KBM-7 (cell line): ENCODE measurements at places on chromosomes 3 and 15.

DNA sequence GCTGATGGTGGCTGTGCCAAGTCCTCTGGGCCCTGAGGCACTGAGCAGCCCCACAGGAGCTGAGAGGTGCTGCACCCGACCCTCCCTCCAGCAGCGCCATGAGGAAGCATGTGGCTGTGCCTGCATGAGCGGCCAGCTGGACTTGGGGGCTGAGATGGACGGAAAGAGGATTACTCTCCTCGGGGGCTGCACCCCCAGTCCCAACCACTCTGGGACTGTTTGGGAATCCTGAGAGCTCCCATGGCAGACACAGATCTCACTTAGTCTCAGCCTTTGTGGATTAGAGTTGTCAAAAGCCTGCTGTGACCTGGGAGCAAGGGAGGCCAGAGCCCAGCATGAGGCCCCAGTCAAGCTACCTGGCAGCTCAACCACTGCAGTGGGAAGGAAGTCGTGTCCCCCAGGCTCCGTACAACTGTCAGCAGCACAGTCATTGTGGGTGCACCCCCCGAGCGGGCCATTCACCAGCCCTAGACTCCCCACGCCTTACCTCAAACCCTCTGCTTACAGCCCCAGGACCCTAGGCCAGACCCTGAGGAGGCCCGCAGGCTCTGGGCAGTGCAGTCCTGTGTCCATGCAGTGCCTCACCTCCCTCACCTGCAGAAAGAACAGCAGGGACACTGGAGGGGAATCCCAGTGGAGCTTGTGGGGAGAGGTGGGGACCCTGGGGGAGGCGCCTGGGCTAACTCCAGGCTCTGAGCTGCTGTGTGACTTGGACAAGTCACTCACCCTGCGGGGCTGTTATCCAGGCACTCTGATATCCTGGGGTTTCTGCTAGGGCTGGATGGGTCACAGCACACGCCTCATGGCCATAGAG lies 17.1 kb downstream of the PRR23E start:
- DNase-seq, result no peak

DNA sequence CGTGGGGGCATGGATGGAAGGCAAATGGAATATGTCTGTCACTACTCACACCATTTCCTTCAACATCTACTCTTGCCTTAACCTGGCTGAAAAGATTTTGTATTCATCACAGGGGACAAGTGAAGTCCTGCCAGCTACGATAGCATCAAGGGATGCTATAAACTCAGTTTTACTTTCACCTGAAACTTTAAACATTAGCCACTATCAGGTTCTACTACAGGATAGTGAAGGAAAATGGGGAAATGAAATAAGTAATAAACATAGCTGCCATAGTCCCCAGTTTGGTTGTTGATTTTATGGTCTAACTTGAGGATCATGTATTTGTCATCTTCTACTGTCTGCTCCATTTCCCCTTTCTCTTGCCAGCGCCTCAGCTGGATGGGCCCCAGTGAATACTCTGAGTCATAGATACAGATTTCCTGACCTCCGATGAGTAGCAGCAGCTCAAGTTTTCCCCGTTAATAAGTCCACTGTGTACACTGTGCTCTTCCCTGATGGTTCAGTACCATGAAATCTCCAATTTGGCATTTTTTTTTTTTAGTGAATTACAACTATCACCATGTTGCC lies 338.2 kb upstream of the SLCO3A1 start:
- no peak for DNase-seq

DNA sequence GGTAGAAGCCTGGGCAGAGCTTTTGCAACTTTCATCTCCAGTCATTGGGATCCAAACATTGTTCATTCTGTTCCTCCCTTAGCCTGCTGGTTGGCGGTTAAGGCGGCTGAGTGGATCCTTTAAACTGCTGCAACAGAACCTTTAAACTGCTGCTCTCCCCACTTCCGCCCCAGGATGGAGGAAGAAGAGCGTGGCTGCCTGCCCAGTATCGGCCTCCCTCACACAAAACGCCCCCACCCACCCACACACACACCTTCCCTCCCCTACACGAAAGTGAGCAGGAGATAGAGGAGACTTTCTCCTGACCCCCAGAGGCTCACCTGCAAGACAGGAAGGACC lies 460 bp upstream of the ZMAT3 start:
- DNase-seq, result peak; percentile 73

DNA sequence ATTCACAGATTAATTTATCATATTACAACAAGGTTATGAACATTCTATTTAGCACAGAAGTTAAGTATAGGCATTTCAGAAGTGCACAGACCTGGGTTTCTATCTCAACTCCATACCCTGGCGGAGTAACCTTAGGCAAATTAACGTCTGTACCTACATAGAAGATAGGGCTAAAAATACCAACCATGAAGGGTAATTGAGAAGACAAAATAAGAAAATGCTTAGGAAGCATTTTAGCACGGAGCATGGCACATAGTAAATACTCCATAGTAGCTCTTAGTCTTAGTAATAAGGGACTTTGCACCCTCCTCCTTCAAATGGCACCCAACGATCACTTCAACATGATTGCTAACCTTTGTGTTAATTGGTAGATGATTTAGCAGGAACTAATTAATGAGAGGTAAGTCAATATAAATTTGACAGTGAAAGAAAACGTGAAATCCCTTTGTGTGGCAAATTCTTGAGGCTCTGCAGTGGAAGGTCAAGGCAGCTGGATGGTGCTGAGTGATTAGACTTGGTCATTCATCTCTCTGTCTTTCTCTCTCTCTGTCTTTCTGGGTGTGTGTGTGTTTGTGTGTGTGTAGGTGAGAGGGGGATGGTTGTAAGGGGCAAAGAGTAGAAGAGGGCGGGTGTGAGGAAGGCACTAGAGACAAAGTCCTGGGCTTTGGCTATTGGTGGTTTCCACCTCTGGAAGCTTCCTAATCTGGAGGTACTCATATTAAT lies 131.1 kb upstream of the PHLDB2 start:
- DNase-seq, result no peak

GRCh38 chr3:30332196-30333021 lies 274.0 kb upstream of the TGFBR2 start:
- no peak for DNase-seq

- no peak for DNase-seq
These were observed 68.0 kb downstream of the TIPARP start for GRCh38 chr3:156742401-156742800.

GRCh38 chr3:52247409-52248164 lies 2.0 kb downstream of the PPM1M start:
- no peak for DNase-seq

DNA sequence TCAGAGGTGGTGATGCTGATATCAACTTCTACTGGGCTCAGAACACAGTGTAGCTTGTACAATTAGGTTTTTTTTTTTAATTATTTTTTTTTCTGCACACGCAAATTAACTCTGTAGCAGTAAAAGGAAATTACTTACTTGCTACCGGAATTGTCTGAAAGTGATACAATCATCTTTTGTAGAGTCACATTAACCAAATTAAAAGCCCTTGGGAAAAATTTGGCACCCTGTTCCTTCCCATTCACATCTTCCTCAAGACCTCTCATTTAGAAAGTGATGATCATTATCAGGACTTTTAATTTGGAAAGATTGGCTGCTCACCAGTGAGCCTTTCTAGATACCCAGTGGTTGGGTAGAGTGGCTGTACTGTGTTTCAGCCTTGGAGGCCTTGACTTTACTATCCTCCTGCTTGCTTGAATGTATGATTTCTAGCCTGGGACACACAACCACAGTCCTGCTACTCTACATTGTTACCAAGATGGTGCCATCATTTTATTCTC lies 158.3 kb downstream of the ECT2 start:
- DNase-seq, result no peak

- no peak for DNase-seq
These were observed 16.6 kb downstream of the EAF1 start for GRCh38 chr3:15443826-15444524.

- DNase-seq, result no peak
These were observed 530.7 kb downstream of the EPHB1 start for GRCh38 chr3:135325726-135326235.

DNA sequence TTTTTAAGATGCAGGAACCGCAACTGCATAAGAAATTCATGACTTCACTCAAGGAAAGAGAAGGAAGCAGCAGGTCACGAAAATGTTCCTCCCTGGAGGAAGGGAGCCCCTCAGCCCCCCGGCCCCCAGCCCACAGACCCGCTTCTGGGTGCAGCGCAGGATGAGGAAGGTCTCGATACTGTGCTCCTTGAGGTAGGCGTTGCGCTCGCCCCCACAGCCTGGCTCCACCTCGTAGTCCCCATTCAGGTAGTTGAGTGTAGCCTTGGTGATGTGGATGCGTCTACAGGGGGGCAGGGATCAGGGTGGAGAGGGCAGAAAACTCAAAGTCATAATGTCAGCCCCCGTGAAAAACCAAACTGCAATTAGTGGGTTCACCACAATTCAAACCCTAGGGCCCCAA lies 121.4 kb downstream of the ADCY5 start:
- no peak for DNase-seq

DNA sequence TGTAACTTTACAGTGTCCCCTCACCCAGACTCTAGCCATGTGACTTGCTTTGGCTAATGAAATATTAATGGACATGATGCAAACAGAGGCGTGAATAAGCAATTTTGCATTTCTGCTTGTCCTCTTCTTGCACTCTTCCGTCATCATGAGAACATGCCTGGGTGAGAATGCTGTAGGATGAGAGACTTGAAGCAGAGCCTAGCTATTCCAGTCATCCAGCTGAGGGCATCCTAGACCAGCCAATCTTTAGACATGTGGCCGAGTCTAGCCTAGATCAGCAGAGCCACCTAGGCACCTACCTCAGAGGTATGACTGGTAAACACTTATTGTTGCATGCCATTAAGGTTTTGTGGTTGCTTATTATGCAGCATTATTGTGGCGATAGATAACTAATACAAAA lies 450.5 kb upstream of the AZI2 start:
- DNase-seq, result no peak

GRCh38 chr15:71186267-71186666 lies 71.0 kb downstream of the THSD4 start:
- DNase-seq, result no peak

DNA sequence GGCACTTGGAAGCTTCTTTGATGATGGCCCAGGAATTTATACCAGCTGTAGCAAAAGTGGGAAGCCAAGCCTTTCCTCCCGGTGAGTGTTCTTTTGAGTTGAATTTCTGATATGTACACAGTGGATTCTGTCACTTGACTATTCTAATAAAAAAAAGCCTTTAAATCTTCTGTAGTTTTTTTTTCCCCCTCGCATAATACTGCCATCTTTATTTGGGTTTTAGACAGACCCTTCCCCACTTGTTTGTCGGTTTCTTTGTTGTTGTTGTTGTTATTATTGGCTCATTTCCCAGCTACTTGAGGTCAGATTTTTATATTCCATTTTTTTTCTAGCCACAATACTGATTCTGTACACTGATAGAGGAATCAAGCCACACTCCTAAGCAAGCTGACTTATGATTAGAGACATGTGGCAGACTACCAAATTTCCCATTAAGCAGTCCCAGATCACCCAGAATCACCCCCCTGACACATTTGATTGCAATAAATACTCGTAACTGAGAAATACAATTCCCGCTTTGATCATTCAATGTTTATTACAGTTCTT lies 122.4 kb upstream of the IL12A start:
- no peak for DNase-seq

- DNase-seq, result peak; percentile 51
These were observed 37.5 kb downstream of the EHD4 start for GRCh38 chr15:41934843-41935242.

GRCh38 chr3:110174908-110175307 lies 837.6 kb upstream of the DPPA4 start:
- DNase-seq, result no peak

DNA sequence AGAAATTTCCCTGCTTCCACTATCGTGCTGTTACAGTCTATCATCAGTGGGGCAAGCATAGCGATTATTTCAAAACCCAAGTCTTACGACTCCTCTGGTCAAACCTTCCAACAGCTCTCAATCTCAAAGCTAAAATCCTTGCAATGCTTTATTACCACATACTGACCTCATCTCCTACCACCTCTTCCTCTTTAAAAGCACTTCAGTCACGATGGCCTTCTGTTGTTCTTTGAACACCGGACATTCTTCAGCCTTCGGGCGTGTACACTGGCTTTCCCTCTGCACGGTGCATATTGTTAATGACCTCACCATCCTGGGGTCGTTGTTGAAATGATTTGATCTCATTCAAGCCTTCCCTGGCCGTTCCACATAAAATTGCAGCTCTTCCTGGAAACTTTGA lies 31.1 kb downstream of the MAGEL2 start:
- no peak for DNase-seq

GRCh38 chr15:35546511-35547381 lies 781 bp upstream of the DPH6 start:
- peak; percentile 75 for DNase-seq

DNA sequence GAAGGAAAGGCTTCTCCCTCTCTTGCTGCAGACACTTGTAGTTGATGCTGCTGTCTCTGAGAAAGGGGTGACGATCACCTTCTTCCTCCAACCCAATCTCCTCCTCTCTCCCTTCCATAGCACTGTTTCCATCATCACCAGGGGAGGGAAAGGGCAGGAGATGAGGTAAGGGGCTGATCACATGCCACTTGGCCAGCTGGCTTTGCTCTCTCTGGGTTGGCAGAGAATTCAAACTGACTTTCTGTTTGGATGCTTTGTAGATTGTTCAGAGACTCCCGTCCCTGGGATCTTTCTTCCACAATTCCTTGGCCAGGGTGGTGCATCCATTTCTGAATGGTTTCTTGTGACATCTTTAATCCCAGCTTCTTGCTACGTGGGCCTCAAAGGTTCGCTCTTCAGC lies 43.2 kb upstream of the ZNF148 start:
- no peak for DNase-seq
